T-helper 9 cell (primary cell): ENCODE measurements at places on chromosomes 5 and 9.

DNA sequence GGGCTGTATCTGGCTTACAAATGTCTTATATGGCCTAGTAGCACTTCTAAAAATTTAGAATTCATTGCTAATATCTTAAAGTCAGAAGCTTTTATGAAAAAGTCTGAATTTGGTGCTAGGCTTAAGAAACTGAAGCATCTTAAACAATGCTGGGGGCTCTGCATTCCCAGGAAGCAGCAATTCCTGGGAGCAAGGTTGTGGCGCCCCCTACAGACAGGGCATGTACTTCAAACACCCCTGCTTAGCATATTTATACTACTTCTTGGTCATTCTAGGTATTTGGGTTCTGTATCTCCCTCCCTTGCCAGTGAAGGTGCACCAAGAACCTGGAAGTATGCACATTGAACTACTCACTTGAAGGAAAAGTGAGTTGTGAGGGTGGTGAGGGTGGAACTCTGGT is 64.6 kb upstream of the GRIA1 start:
- DNase-seq = no peak

GRCh38 chr9:87519461-87519860 is 21.8 kb downstream of the DAPK1 start:
- DNase-seq = no peak

DNA sequence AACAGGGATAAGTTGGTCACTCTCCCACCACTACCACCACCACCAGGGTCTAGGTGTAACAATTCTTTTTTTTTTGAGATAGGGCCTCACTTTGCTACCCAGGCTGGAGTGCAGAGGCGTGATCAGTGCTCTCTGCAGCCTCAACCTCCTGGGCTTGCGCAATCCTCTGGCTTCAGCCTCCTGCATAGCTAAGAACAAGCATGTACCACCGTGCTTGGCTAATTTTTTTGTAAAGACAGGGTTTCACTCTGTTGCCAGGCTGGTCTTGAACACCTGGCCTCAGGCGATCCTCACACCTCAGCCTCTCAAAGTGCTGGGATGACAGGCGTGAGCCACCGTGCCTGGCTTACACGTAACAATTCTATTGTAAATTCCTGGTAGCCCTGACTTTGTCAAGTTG is 27.5 kb downstream of the CORO2A start:
- no peak for DNase-seq

DNA sequence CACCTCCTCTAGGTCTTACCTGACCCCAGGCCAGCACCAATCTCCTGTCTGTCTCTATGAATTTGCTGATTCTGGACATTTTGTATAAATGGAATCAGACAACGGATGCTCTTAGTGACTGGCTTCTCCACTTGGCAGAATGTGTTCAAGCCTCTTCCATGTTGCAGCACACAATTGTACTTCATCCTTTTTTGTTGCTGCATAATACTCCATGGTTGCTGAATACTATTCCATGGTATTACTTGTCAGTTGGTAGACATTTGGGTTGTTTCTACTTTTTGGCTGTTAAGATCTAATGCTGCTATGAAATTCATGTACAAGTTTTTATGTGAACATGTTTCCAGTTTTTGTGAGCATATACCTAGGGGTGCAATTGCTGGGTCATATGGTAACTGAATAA is 34.3 kb upstream of the FCN1 start:
- no peak for DNase-seq

DNA sequence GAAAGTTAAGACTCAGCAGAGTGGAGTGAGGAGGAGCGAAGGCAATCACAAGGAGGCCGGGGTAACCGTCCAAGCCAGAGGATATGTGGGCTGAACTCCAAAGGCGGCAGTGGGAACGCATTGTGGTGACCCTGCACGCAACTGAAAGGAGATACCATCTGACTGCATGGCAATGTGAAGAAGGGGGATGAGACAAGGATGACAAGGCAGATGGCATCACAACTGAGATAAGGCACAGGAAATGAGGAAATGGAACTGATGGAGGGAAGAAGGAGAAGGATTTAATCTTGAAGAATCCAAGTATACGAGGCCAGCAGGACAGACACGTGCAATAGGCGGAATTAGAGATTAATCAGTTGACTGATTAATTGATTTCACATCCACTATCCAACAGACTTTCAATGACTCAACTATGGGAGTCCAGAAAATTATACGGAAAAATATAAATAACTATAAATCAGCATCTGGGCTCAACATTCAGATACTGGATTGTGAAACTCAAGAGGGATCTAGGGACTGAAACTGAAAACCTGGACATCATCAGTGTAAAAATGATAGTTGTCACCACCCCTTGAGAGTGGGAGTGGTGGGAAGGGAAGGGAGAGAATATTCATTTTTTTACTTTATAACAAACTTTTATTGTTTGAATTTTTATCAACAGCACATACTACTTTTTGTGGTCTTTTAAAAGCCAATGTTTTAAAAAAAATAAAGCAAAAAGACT is 86.1 kb downstream of the ARL15 start:
- no peak for DNase-seq

DNA sequence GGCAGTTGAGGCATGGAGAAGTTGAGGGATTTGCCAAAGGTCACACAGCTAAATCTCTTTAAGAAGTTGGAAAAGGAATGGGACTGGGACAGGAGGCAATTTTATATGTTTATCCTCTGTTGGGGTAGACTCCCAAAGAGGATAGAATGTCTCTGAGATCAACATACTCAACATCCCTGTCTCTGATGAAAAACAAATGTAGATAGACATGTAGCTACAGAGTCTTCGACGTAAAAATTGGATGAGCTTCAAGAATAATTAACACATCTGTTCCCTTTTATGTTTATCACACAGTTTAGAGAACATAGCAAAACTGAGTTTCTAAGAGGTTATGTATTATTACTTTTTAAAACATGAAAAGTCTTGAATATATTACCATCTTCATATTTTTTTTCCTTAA is 204.6 kb upstream of the CD180 start:
- DNase-seq = no peak

GRCh38 chr5:169149317-169149716 is 151.6 kb downstream of the SLIT3 start:
- no peak for DNase-seq

DNA sequence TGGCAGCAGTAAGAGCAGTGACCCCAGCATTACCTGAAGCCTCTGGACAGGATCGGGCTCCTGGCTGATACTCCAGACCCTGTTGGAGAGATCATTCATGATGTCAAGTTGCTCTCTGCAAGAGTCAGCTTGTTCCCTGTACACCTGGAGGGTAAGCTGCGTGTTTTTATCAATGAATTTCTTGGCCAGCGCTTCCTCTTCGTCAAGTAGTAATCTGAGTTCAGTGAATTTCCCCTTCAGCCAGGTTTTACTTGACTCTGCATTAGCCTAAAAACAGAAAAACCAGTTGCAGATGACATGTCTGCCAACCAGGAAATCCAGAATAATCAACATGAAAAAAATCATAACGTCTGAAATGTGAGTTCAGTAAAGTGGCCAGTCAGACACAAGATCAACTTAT is 19.1 kb downstream of the TRIM14 start:
- DNase-seq = no peak

- DNase-seq = peak; percentile 78
Measured at GRCh38 chr9:128902351-128903078, 18.3 kb upstream of the PHYHD1 start.

GRCh38 chr5:101663543-101663942 is 632.5 kb downstream of the SLCO4C1 start:
- no peak for DNase-seq

- peak; percentile 19 for DNase-seq
Measured at GRCh38 chr5:180799194-180799593, 3.4 kb downstream of the MGAT1 start.

DNA sequence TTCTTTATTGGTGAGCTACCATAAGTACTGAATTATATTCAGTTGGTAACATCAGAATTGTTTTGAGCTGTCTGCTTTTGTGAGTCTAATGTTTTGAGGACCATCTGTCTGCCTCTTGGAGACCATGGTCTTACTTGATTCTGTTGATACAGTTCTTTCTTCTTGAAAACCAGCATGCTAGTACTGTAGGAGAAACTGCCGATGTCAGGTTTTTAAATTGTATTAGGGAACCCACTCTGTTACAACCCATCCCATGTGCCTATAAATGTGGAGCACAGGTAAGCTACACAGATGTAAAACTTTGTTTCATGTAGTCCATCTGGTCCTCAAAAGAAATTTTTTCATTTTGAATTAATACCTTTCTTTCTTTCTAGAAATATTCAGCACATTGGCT is 103.4 kb upstream of the DMRTA1 start:
- no peak for DNase-seq

- no peak for DNase-seq
Measured at GRCh38 chr5:146398826-146399225, 48.3 kb upstream of the TCERG1 start.

GRCh38 chr5:58081435-58081834 is 378.5 kb downstream of the PLK2 start:
- DNase-seq = no peak

DNA sequence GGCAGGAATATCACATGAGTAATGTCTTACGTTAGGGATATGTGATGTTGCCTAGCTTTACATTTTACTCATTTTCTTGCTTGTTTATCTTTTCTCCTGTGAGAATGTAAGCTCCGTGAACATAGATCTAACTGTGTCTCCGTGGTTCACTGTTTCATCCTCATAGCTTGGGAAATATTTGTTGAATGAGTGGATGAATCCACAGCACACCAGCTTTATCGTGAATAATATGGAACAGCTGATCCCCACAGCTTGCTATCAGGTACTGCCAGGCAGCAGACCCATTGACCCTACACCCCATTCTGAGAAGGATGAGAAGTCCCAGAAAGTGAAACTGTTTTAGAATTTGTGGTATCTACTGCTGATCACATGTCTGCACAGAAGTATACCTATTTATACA is 106.8 kb upstream of the FBN2 start:
- no peak for DNase-seq

GRCh38 chr5:80387063-80387768 is 20.6 kb upstream of the ZFYVE16 start:
- no peak for DNase-seq

GRCh38 chr5:390623-391491 is 52.1 kb upstream of the EXOC3 start:
- DNase-seq = no peak

DNA sequence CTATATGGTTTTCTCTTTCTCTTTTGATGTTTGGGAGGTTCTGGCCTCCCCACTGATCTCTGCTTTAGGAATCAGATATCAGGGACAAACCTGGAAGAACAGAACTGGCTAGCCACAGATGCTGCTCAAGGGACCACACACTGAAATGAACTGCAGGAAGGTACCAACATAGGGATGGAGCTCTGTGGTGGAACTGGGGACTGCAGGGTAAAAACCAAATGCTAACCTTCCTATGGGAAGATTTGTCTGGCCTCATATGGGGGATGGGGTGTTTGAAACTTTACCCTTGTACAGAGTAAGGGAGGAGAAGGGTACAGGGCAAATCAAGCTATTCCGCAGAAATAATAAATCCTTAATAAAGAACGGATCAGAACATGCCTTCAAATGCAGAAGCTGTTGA is 49.4 kb downstream of the ELOVL7 start:
- DNase-seq = no peak

- no peak for DNase-seq
Measured at GRCh38 chr5:4879693-4880303, 260.3 kb upstream of the ADAMTS16 start.

- DNase-seq = no peak
Measured at GRCh38 chr9:72726947-72727346, 205.5 kb downstream of the TMC1 start.

DNA sequence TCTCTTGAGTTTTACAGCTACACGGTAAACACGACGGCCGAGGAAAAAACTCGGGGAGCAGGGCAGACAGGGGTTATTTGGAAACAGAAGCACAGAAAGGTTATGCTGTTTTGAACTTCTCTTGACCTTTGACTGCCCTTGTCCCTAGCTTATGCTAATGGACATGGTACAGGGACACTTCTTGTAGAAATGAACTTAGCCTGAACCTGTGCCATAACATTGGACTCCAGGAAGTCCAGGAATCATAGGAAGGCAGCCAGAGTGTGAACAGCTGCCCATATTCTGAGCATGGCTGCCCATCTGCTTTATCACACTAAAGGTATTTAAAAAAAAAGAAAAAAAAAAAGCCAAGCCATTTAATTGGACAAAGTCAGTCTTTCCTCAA is 46.1 kb downstream of the NR6A1 start:
- DNase-seq = no peak

- DNase-seq = no peak
Measured at GRCh38 chr5:95930141-95930930, 31.3 kb downstream of the ELL2 start.

GRCh38 chr5:56649569-56649968 is 165.8 kb upstream of the MAP3K1 start:
- no peak for DNase-seq

GRCh38 chr5:109877670-109878045 is 187.9 kb downstream of the MAN2A1 start:
- no peak for DNase-seq

- no peak for DNase-seq
Measured at GRCh38 chr5:148002451-148002850, 61.3 kb upstream of the SPINK5 start.

DNA sequence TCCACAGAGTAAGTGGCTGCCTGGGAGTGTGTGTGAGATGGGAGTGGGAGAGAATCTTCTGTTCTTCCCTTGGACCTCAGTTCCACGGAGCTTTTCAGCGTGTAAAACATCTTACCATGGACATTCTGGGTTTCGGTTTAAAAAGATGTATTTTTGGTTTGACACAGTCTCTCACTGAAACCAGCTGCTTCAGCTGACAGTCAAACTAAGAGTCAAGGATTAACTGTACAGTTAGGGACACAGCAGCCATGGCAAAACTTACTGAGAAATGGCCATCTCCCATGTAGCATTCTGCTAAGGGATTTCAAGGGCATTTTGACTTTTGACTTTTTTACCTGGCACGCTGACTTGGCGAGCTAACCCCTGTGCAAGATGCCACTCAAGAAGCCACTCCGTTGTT is 93.8 kb upstream of the IL12B start:
- no peak for DNase-seq
